Upper lobe of left lung (tissue), 6 donors: ENCODE measurements at places on chromosomes 6 and 20.

DNA sequence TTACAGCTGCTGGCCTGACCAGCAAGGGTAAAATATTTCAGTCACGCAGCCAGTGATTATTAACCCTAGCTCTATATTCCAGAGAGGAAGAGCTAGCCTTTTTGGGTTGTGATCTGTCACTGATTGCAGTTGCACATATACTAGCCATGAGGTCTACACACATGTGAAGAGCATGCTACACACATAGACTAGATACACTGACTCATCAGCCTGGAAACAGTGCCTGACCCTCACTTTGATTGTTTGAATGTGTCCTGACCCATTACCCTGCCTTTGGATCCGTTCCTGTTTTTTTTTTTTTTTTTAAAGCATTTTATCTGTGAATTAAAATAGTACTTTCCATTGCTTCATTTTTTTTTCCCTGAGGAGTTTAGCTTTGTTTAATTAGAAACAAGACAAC is 50.8 kb downstream of the ESR1 start:
- no peak for DNase-seq

GRCh38 chr20:3749689-3750531 is 17.4 kb downstream of the HSPA12B start:
- peak; percentile 91 for DNase-seq

DNA sequence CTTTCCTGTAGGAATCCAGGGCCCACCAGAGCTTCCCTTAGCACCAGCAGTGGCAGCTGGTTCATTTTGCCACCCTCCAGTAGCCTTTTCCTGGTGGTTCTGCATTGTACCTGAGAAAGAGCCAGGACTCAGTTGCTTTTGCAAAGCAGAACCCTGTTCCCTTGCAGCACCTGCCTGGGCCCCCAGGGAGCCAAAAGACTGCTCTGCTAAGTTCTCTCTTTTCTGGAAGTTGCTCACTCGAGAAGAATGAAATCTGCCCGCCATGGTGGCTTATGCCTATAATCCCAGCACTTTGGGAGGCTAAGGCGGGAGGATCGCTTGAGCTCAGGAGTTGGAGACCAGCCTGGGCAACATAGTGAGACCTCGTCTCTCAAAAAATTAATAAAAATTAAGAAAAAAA is 24.0 kb downstream of the GHRH start:
- no peak for DNase-seq

- no peak for DNase-seq
These were observed 216.3 kb upstream of the ECI2 start for GRCh38 chr6:4351520-4352321.

- peak; percentile 75 for DNase-seq
These were observed 76.5 kb downstream of the QKI start for GRCh38 chr6:163490826-163491577.

- no peak for DNase-seq
These were observed 285.6 kb upstream of the RNF24 start for GRCh38 chr20:4300921-4301320.

- DNase-seq: no peak
These were observed 264.2 kb upstream of the PREP start for GRCh38 chr6:105667056-105667455.

DNA sequence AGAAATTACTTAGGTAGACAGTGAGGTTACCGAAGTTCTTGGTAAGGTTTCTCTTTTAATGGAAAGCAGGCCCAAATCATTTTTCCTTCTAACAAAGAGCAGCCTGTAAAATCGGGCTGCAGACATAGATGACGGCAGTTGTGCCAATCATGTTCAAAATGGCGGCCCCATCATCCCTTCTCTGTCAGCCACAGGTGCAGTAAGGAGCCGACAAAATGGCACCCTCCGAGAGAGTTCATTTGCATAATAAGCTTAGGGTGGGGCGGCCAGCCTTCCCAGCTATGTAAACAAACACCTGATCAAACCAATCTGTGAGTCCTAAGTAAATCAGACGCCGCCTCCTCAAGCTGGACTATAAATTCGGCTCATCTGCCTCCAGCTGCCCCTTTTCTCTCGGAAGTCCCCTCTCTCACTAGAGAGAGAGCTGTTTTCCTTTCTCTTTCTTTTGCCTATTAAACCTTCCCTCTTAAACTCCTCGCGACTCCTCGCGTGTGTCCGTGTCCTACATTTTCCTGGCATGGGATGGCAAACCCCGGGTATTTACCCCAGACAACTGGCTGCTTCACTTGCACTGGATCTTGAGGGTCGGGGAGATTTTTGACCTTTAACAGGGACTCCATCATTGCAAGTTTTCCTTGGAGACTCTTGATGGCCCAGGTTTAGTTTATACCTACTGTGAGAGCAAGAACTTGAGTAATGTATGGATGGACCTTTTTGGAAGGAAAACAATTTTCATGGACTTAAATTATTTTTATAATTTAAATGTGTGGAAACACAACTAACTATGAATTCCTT is 8.9 kb upstream of the DDR1 start:
- no peak for DNase-seq

- DNase-seq: no peak
These were observed 316.6 kb downstream of the RFPL4B start for GRCh38 chr6:112663698-112664097.

DNA sequence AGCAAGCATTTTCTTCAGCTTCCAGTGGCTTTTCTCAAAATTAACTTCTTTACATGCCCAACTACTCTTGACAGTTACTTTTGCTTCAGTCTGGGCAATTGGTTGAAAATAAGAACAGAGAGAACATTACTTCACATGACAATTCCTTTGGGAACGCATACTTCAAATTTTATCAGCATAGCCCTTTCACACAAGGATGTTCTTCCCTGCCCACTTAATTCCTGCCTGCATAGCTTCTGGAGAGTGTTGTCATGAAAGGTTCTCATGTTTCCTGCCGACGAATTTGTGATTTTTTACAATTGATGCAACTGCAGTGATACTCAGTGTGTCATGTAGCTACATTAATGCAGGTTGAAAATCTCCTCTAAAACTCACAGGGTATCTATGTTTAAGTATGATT is 22.0 kb upstream of the SNRNP48 start:
- DNase-seq: no peak

DNA sequence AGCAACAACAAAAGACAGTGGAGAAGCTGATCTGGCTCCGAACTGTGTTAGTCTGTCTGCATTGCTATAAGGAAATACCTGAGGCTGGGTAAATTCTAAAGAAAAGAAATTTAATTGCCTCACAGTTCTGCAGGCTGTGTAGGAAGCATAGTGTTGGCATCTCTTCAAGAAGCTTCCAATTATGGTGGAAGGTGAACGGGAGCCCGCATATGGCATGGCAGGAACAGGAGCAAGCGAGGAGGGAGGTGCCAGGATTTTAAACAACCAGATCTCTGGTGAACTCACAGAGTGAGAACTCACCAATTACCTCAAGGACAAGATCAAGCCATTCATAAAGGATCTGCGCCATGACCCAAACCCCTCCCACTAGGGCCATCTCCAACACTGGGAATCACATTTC is 293.5 kb downstream of the SMOC2 start:
- no peak for DNase-seq

- DNase-seq: no peak
These were observed 84.3 kb downstream of the CTNNBL1 start for GRCh38 chr20:37777988-37778659.

GRCh38 chr6:17493286-17493685 is 99.9 kb downstream of the CAP2 start:
- DNase-seq: no peak

GRCh38 chr6:155599561-155599960 is 143.9 kb upstream of the NOX3 start:
- DNase-seq: no peak

DNA sequence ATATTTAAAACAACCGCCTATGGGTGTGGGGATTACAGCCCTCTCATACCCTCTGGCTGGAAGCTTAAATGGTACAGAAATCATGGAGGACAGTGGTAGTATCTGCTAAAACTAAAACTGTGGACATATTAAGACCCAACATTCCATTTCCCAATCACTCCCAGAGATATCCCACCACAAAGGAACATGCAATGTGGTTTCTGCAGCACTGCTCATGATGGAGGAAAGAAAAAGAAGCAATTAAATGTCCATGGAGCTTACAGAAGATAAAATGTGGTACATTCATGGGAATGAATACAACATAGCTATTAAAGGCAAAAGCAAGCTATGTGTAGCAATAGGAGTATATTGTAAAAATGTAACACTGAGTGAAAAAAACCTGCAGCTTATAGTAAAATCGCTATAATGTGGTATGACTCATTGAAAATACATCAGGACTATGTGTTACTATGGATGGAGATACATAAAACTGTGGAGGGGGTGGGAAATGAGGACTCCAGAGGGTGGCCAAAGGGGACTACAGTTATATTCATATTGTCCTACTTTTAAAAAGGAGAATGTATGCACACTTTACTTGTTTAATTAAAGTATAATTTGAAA is 22.9 kb upstream of the NNAT start:
- no peak for DNase-seq

- DNase-seq: no peak
These were observed 313.1 kb downstream of the LRFN2 start for GRCh38 chr6:40274058-40274457.

- DNase-seq: no peak
These were observed 25.0 kb upstream of the SDCBP2 start for GRCh38 chr20:1353956-1354355.

DNA sequence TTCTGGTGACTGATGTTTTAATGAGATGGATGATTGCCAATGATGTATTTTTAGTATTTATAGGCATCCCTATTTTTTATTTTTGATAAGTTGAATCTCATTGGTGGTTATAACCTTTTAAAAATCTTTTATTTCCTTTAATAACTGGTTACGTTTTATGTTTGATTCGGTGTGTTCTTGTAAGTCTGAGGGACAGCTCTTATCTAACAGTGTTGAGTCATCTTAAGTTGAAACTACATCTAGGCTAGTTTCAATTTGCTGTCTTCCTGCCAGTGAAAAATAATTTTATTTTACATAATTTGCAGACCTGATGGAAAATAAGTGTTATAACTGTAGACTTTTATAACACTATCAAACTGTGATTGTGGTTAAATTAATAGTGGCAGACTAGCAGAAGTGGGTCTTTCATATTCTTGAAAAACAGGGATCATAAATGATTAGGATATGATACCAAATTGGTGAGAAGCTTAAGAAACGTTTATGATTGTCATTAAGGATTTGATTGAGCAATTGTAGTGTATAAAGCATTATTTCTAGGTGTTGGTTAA is 4.6 kb downstream of the AFDN start:
- DNase-seq: no peak

GRCh38 chr6:88547768-88548167 is 381.6 kb upstream of the CNR1 start:
- no peak for DNase-seq

DNA sequence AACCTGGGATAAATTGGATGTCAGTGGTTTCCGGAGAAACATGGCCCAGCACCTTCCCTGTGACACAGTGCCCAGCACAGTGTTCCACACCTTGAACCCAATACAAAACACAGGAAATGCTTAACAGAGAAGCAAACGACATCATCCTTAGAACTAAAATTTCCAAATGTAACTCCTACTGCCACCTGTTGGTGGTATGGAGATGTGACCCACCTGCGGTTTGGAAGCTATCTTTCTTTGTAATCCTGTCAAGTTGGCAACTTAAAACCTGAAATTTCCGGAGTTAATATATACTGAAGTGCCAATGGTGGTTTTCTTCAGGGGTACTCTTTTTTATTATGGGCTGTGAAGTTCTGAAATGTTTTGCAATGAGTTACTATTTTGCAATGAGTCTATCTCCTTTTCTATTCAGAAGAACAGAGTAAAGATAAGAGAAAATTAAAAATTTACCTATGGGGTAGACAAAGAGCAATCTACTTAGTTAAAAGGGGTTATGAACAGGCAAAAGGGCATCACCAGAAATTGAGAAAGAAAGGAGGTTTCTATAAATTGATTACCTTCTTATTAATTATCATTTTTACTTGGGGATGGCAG is 658.8 kb downstream of the PTPRT start:
- no peak for DNase-seq
